NCI-H460 (cell line): ENCODE measurements at places on chromosomes 4 and X.

GRCh38 chr4:113020966-113021365 is 28.5 kb upstream of the ANK2 start:
- DNase-seq = no peak

- no peak for DNase-seq
These were observed 1009.6 kb upstream of the DIAPH2 start for GRCh38 chrX:95675011-95675410.

DNA sequence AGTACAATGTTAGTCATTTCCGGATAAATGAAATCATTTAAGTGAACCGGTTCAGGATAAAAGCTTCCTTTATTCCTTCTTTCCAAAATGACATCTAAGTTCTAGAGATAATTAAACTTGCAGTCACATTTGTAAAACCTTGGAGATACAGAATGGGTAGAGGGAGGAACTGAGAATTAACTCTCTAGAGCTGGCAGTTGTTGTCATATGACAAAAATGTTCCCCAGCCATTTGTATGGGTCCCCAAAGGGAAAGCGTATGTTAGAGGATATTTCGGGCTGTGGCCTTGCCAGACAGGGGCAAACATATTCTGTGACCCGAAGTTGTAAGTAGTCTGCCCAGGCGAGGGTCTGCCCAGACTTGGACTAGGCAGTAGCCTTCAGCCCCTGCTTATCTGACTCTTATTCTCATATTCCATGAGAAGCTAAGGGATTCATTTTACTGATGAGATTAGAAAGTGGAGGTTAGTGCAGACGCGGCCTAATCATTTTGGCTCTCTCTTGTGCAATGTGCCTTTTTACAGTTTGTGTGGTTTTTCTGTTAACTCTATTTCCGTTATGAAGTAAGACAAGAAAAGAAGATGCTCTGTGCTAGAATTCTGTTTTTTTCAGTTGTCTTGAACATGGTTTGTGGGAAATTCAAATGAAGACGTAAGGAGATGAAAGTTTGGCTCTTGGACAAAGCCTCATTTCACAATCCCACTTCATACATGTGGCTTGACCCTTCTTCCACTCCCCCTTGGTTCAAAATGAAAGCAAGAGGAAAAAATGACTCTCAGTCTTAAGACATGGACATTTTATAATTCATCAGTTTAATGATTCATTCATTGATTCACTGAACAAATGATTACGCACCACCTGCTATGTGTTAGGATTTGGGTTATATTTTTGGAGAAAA is 2394.2 kb upstream of the AGA start:
- no peak for DNase-seq

- no peak for DNase-seq
These were observed 8.1 kb downstream of the PCDH7 start for GRCh38 chr4:30728311-30728710.

- no peak for DNase-seq
These were observed 8.9 kb upstream of the CDKL2 start for GRCh38 chr4:75639124-75639695.

DNA sequence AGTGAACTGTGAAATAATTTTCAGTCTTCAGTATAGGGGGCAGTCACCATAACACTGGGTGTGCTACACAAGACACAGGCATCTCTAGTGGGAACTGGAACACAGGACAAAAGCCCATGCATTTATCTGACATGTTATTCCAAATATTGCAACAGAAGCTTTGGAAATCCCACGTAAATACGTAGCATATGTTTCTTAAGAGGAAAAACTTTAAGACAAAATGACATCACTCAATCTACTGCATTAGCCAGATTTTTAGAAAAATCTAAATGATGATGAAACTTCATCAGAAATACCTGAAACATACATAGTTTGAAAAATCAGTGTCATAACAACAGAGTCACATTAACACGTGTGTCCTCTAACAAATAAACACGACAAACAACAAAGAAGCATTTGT is 14.5 kb downstream of the SHISA3 start:
- no peak for DNase-seq

DNA sequence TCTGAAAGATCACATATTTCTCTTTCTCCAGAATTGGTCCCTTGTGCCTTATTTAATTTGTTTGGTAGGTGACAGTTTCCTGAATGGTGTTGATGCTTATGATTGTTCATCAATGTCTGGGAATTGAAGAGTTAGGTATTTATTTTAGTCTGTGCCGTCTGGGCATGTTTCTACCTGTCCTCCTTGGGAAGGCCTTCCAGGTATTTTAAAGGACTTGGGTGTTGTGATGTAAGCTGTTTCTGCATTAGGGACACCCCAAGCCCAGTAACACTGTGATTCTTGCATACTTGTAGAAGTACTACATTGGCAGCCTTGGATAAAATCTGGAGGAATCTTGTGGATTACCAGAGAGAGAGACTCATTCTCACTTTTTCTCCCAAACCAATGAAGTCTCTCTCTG is 120.8 kb upstream of the CXXC4 start:
- DNase-seq = no peak

GRCh38 chr4:153585026-153585425 is 99.1 kb upstream of the TLR2 start:
- DNase-seq = no peak

GRCh38 chr4:54099287-54099747 is 646 bp upstream of the GSX2 start:
- DNase-seq = no peak

GRCh38 chr4:184313702-184314659 is 96.3 kb upstream of the ENPP6 start:
- DNase-seq = no peak

DNA sequence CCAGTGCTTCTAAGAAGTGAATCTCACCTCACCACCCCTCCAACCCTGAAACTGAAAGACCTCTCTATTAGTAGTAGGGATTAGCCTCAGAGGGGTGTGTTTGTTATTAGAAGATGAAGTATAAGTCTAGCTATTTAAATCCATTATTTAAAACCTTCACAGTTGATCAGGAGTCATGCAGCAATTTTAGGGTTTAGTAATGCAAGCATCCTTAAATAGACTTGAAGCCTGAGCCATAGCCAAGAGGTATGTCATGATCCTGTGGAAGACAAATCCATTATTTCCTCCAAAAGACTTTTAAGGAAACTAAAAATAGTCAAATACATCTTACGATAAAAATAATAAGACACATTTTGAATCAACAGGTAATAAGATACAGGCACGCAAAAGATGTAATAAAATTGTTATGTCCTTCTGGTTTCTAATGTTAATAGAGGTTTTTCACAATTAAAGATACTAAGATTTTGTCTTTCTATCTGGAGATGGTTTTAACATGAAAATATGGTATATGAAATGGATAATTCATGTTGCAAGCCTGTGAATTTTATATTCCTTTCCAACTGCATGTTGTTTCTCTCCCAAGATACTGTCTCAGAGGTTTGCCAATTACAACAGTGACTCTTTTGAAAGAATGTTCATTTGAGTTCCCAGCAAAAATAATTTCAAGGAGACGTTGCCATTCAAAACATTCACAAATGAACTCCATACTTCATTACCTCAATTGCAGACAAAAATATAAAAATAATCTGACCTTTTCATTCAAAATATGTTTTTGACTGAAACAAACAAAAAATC is 68.0 kb downstream of the LUZP4 start:
- no peak for DNase-seq

- DNase-seq = no peak
These were observed 19.8 kb upstream of the LGI2 start for GRCh38 chr4:25050370-25051078.

DNA sequence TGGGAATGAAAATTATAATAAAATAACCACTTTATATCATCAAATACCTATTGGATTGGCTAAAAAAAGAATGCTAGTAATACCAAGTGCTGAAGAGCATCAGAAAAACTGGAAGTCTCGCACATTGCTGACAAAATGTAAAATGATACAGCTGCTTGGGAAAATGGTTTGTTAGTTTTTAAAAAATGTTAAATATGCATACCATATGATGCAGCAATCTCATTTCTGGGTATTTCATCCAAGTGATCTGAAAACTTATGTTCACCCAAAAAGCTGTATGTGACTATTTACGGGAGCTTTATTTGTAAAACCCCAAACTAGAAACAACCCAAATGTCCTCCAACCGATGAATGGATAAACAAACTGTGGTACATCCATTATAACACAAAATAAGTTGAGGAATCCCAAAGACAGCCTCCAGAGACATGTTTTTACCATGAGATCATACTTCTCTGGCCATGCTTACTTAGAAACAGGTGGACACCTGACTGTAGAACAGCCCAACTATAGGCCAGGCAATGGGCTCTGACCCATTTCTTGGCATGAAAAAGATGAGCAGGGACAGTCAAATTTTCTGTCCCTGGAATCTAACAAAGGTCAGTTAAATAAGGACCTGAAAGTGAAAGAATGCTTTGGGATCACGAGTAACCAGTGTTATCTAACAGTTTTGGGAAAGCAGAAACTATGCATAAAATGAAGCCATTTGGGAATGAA is 47.5 kb upstream of the FAM120C start:
- no peak for DNase-seq

DNA sequence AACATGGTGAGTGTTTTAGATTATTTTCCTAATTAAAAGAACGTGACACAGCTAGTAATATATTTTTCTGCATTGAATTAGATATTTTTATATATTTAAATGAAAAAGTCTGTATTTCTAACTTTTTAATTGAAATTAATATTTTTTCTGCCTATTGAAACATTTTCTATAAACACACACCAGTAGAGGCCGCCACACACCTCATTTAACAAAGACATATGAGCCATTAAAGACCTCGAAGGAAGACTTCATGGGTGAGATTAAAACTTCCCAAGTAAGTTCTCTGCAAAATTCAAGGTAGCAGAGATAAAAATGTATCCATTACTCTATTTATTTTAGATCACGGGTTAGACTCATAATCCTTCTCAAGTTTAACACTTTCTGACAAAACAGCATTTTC is 8.3 kb downstream of the SLITRK2 start:
- DNase-seq = no peak

DNA sequence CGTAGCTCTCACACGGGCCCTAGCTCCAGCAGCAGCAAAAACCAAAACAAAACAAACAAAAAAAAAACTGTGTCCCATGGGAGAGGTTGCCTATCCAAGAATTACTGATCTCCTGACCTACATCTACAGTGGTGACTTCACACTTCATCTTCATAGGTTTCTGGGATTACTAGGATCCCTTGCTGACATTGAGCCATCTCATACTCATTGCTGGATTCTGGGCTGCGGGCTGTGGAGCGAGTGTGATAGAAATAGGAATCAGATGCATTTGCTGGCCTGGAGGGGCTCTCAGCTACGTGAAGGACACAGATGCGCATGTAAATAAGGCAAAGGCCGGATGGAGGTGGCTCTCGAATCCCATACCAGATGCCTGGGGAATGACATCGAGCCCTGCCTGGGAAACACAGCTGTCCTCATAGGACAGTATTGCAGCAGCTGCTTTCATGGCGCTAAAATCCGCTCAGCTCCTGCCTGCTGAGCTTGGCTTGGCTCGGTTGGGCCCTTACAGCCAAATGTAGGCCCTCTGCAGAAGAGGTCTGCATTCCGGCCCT is 41.7 kb downstream of the CNGA2 start:
- DNase-seq = no peak

GRCh38 chr4:148986951-148987350 is 544.7 kb upstream of the NR3C2 start:
- no peak for DNase-seq

DNA sequence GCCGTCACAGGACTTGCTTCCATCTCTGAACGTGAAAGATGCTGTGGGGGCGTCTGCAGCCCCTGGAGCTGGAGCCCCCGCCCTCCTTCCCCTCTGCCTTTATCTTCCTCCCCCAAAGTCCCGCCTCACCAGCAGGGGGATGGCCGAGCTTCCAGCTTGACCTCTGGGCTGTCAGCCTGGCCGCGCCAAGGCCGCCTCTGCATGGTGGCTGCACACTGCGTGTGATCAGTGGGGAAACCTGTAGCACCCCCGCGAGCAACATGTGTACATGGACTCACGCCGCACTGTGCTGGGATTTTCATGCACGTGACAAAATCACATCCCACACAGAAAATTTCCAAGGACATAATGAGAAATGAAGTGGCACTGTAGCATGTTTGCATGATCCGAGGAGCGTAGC is 26.5 kb upstream of the PSAPL1 start:
- no peak for DNase-seq

DNA sequence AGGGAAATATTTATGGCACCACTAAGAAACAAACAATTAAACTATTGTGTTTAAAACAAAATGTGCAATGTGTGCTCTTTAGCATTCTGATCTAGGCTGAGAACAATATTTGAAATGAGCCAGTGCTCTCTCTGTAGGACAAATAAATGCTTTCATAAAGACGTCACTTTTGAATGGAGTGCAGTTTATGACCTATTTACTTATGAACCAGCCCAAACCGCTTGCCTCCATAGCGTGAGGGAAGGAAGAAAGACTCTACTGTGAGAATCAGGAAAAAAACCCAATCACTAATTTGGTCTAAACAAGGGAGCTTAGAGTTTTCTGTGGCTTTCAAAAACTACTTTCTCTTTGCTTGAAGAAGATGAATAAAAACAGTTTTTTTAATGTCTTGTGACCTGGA is 39.4 kb downstream of the SAT1 start:
- no peak for DNase-seq

DNA sequence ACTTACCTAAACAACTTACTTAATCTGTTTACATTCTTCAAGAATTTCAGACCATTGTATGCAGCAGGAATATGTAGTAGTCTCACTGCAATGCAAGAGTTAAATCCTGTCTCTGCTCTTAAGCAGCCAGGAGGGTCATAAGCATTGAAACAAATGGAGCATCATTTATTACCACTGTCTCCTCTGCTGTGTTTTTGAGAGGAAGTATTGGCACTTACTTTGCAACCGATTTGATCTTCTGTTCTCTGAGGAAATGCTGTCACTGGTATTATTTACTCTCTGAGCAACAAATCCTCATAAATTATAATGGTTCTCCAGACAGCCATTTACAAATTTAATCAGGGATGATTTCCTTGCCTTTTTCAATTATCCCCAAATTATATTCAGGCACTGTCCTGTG is 1367.1 kb downstream of the STIM2 start:
- no peak for DNase-seq

- DNase-seq = no peak
These were observed 46.5 kb downstream of the EVC start for GRCh38 chr4:5757536-5757935.

GRCh38 chr4:17934286-17934685 is 87.3 kb downstream of the LCORL start:
- DNase-seq = no peak

DNA sequence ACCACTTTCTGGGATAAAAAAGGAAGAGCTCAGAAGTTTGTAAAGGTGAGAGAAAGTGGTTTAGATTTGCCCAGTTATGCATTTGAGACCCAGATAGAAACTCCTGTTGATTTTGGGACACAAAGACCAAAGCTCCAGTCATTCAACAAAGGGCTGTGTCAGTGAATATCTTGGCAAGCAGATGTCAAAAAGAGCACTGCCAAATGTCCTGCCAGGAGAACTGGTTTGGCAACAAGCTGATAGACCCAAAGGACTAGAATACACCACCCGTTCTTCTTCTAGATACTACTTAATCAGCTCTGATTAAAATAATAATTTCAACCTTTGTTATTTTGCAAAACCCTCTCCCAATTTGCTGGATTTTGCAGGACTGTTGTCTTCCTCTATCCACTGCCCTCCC is 121.4 kb downstream of the NHS start:
- no peak for DNase-seq

- no peak for DNase-seq
These were observed 2.9 kb upstream of the FTSJ1 start for GRCh38 chrX:48472851-48473703.

- DNase-seq = no peak
These were observed 459.5 kb downstream of the ANKRD50 start for GRCh38 chr4:124253080-124253479.
